ENCODE measurements at places on chromosomes 5 and 9. TPM values are rescaled to one million over a fixed set of nuclear protein-coding genes. Genes with fewer than 3 reads are reported as not detected.

DNA sequence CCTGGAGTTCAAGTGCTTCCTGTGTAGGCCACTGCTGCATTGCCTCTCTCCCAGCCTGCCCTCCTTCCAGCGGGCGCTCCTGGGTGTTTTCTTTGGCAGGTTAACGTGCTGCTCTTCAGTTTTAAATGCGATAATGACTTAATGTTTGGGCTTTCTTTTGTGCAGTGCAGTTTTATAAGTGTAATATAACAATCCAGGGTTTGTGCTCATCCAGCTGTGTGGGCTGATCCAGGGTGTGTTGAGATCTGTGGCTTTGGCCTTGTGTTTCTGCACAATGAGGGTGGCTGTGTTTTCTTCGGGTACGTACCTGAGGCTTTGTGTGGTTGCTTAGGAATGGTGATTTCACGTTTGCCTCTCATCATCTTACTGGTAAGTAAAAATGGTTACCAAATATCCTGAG is 50.6 kb downstream of the PCSK5 start:
- no peak for ATAC-seq

GRCh38 chr9:93709600-93710369 is 133.4 kb downstream of the PHF2 start:
- ATAC-seq: no peak

DNA sequence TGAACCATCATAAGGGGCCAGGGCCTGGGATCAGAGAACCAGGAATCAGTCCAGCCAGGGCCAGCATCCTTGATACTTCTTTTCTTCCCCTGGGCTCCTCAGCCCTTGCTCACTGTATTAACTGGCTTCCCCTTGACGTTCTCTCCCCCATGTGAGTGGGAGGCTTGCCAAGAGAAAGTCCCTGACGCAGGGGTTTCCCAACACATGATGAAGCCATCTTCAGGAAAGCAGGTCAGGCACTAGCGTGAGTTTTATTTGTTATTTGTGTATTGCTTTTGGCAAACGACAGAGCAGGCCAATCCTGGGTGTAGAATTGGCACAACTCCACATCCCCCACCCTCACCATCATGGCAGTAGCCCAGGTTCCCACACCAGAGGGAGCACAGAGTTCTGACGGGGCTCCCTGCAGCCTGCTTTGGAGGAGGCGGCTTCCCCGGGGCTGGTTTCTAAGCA is 165.5 kb upstream of the NFIL3 start:
- ATAC-seq: no peak

GRCh38 chr5:106127341-106127781 is 1543.4 kb downstream of the EFNA5 start:
- no peak for ATAC-seq

Gene NIM1K
- total RNA-seq: 8.4 TPM

Gene CDKN2B
- 41.1 TPM for total RNA-seq
